ENCODE measurements at places on chromosomes 16 and 17.

DNA sequence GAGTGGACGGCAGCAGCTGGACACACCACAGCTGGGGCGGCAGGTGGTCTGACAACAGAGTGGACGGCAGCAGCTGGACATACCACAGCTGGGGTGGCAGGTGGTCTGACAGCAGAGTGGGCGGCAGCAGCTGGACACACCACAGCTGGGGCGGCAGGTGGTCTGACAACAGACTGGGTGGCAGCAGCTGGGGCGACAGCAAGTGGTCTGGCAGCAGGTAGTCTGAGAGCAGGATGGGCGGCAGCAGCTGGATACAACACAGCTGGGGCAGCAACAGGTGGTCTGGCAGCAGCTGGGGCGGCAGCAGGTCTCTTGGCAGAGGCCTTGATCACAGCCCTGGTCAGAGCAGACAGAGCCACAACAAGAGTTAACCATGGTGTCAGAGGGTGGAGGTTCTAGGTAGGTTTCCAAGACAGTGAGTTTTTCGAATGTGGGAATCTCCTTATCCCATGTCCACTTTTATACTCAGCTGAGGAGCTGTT, at the start of gene KRTAP4-1:
Gene KRTAP4-1, minus strand, starts transcription at position 432 of the 482 bp plus-strand sequence. Its CDS starts 57 bp downstream, at position 375.
- no peak for DNase-seq

- DNase-seq: peak; percentile 12
Measured at GRCh38 chr16:23060458-23061320, 88.6 kb downstream of the USP31 start.

- DNase-seq: no peak
Measured at GRCh38 chr17:12114686-12115418, 94.2 kb downstream of the MAP2K4 start.

DNA sequence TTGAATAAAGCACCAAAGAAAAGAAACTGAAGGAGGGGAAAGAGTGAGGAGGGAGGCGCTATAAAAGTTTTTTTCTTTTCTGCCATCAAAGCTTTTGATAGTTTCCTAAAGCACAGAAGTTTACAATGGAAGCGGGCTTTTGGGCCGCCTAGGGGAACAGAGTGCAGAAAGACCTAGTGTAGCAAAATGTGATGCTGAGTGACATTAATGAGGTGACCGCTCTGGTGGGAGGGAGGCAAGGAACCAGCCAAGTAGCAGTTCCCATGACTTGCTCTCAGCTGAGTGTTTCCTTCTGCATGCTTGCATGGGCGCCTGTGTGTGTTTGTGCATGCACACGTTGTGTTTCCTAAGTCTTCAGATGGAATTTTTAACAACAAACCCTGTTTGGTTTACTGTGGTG, 15.5 kb downstream of the MSI2 start:
- no peak for DNase-seq

GRCh38 chr16:11535494-11535893, 51.2 kb downstream of the LITAF start:
- DNase-seq: no peak

DNA sequence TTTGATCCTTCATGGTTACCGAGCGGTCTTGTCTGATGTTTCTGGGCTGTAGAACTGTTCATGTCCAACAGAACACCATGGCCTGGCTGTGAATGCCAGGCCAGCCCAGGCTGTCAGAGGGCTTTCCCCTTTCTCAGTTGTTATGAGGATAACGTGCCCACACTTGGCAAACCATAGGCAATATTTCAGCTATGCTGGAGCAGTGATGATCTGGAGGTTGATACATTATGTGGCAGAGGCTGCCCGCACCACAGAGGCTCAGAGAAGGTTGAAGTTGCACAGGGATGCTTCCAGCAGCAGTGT, 92.9 kb downstream of the C16orf78 start:
- no peak for DNase-seq

- no peak for DNase-seq
Measured at GRCh38 chr16:75471723-75472633, 7.5 kb upstream of the TMEM170A start.

DNA sequence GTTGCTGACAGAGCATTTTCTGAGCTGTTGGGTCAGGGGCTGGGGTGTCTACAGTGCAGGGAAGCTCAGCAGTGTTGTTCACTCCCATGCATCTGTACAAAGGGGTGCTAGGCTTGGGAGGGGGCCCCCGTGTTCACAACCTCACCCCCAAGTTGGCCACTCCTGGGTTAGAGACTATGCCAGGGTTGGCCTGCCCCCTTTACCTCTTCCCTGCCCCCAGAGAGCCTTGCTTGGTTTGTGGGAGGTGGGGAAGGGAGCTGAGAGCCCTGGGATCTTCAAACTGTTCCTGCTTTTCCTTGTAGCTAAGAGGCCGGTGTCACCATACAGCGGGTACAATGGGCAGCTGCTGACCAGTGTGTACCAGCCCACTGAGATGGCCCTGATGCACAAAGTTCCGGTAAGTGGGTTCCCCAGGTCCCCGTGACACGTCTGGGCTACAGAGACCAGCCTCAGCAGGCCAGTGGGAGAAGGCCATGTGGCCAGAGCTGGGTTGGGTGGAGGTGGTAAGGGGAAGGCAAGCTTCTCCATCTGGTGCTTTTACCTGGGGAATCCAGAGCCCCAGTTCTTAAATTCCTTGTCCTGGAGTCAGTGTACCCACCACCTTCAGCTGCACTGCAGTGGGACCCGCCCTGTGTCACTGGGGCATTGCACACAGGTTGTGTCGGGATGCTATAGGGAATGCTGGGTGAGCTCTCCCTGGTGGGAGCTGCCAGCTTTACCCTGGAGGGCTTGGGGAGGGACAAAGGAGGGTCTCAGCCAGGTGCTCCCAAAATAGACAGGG, 11.8 kb downstream of the GPRC5C start:
- no peak for DNase-seq

GRCh38 chr16:47977802-47978201, 178.0 kb downstream of the ABCC12 start:
- no peak for DNase-seq

- no peak for DNase-seq
Measured at GRCh38 chr17:55770196-55770870, 19.5 kb downstream of the PCTP start.

DNA sequence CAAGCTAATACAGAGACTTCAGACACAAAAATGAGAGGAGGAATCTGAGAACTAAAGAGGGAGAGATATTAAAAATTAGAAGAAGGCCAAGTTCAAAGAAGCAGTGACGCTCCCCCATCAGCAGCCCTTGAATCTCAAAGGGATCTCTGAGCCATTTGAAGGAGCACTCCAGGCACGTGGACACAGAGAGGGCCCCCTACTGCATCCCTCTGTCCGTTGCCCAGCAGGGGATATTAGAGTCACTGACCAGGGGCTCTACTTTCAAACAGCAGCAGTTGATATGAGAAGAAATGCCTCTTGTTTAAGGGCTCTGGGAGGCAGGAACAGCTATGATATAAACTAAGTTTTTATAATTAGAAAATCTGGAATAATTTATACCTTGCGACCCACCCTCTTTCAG, 479.0 kb upstream of the SALL1 start:
- DNase-seq: no peak

DNA sequence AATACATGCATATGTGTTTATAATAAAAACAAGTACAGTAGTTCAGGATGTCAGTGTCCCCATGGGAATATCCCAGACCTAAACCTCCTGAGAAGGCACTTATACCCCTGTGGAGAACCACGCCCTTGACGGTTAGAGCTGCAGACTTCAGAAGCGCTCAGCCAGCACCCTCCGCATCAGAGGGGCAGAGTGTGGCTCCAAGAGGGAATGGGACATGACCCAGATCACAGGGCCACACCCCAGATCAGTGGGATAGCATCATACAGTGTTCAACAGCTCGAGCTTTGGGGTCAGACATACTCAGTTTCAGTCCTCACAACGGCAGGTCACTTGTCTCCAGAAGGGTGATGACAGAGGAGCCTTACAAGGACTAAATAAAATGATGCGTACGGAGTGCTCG, 45.8 kb upstream of the ZNF423 start:
- DNase-seq: no peak

Measured in HS-27A (cell line).